ENCODE measurements at places on chromosomes 6 and 20.

DNA sequence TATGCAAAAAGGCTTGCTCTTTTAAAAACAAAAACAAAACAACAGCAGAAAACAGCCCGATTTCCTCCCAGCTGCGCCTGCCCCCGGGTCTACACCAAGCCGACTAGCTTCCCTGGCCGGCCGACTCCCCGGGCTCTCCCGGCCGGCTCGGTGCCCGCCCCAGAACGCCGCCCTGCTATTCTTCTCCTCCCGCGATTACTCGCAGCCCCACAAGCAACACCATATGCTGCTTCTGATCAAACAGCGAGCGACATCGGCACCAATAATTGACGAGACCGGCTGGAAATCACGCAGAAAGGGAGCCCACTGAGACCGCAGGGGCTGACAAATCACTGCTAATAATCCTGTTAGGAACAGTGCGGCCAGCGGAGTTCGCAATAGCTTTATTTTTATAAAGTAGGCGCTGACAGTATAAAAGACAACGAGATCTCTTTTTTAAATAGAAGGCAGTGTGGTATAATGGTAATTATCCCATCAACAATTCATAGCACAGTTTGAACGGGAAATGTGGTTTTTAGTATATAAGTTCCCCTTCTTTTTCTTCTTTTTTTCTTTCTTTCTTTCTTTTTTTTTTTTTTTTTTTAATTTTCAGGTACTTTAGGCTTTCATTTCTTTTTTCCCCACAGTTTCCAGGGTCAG is 3.3 kb downstream of the SIM1 start:
- DNase-seq = no peak

DNA sequence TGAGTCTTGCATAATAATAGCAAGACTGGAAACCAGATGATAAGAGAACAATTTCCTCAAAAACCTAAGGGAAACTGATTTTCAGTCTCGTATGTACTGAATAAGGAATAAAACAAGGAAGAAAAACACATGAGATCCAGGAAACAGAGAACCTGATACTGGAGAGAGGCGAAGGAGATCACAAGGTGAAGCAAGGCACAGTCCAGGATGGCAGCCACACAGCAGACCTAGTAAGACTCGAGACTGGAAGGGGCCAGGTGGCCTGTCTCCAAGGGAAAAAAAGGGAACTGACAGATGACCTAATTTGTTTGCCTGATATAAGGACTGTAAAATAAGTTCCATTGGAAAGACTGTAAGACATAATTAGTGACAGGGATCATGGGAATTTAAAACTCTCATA is 71.1 kb downstream of the TASP1 start:
- no peak for DNase-seq

GRCh38 chr6:21707524-21708319 is 114.2 kb downstream of the SOX4 start:
- no peak for DNase-seq

- DNase-seq = no peak
These were observed 19.4 kb upstream of the TRERF1 start for GRCh38 chr6:42471142-42471541.

DNA sequence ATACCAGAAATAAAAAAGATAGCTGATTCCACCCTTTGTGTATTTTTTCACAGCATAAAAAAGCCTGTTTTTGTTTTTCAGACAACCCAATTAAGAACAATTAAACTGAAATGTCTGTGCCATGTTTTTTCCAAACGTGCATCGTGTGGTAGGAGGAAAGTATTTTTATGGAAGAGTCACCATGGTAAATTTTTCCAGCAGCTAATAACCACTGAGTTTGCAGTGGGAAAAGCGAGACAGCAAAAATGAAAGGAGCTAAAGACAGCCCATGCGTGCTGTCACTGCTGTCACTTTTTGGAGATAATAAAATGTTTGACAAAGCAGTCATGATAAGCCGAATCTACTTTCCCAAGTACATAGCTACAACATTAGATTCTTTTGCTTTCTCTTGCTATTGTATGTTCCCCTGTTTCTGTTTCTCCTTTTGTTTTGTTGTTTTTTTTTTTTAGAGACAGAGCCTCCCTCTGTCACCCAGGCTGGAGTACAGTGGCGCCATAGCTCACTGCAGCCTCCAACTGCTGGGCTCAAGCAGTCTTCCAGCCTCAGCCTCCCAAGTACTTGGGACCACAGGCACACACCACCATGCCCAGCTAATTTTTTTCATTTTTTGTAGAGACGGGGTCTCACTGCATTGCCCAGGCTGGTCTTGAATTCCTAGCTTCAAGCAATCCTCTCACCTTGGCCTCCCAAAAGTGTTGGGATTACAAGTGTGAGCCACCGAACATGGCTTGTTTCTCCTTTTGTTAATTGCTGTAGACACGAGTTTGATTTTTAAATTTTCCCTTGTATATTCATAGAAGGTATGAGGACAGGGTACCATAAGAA is 261.3 kb downstream of the TMEM242 start:
- DNase-seq = no peak

DNA sequence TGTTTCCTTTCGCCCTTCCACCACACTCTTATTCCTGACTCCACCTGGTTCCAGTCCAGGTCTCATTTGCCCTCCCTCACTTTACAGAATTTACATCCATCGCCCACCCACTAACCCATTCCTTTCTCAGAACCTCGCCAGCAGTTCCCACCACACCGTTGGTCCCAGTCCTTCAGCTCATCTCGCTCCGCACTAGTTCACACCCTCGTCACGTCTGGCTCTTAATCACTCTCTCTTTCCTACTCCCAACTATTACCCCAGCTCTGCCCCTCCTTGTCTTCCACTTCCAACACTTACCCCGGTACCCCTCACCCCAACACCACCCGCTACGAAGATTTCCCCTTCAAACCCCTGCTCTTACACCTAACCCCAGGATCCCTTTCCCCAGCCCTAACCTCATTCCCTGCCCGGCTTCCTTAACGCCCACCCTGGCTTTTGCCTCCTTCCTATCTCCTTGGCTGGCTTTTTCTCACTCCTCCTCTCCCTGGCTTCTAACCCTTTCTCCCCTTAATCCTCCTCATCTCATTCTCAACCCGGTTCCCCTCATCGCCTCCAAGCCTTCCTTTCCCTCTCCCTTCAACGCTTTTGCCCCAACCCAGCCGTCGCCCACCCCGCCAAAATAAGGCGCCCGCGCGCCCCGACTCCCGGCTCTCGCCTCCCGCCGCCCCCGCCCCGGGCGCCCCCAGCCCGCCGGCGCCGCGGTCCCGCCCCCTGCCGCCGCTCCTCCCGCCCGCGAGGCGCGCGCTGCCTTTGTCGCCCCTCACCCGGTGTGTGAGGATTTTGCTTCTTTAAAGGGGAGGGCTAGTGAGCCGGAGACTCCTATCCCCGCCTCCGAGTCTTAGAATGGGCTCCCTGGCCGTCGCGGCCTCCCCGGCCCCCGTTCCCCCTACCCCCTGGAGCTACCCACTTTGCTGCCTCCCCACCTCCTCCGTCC is 542 bp downstream of the USP49 start:
- no peak for DNase-seq

DNA sequence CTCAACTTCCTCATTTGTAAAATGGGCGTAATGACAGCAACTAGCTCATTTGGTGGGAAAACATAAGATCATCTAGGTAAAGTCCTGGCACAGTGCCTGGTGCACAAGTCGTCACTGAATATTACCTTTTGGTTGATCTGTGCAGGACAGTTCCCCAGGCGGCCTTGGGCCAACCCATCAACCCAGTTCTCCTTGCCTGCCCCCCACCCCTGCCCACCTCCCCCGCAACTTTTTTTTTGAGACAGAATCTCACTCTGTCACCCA is 99.2 kb downstream of the JPH2 start:
- no peak for DNase-seq

DNA sequence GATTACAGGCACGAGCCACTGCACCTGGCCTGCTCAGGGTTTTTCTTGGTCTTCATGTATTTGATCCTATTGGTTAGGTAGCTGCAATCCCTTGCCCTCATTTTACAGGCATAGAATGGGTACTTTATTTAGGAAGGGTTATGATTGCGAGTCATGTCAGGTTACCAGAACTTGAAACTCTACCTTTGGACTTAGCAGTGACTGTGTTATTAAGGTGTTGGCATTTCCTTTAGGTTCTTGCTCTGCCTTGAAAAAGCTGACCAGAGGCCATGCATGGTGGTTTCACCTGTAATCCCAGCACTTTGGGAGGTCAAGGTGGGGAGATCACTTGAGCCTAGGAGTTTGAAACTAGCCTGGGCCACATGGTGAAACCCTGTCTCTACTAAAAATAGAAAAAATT is 24.5 kb downstream of the JARID2 start:
- no peak for DNase-seq

All from stromal cell of bone marrow (primary cell).